Fibroblast of mammary gland (primary cell): ENCODE measurements at places on chromosomes 5 and 9.

DNA sequence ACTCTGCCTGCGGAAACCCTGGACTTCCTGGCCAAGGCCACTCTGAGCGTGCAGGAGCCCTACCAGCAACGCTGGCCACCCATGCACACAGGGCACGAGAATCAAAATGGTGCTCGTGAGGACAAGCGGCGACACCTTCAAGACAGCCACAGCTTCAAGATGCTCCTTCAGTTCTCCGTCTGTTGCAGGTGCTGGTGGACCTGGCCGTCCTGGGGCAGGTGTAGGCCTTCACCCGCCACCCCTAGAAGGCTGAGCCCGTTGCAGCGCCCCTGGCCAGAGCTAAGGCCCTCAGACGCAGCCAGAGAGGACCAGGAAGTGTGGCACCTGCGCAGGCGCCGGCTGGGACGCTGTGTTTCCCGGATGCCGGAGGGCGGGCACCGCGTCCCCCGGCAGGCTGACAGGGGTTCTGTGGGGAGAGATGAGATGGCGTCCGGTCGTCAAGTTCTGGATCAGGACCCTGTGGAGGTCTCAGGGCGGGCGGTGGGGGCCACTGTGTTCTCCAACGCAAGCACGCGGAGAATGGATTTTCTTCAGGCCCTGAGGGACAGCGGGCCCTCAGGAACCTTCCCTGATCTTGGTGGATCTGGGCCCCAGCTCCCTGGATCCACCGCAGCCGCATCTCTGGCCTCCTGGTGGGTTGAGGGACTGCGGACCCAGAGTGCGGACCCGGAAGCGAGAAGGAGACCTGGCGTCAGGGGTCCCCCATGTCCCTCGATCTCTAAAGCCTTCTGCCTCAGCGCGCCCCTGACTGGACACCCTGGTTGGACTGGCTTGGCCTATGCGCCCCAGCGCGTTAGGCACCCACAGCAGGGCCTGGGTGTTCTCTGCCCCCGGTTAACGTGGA is 1770.8 kb upstream of the CDH9 start:
- DNase-seq, result no peak

- peak; percentile 2 for DNase-seq
Observed at GRCh38 chr5:45694255-45694814, 1.8 kb downstream of the HCN1 start.

- peak; percentile 69 for DNase-seq
Observed at GRCh38 chr5:15533129-15533893, 33.3 kb downstream of the FBXL7 start.

GRCh38 chr5:73120222-73121118 is at the start of gene TMEM171:
TSS of gene TMEM171 (plus strand) at chr5:73120575. CDS start at chr5:73123374, 2,799 bp downstream.
- DNase-seq, result peak; percentile 35

- DNase-seq, result no peak
Observed at GRCh38 chr9:127129718-127130085, 7.3 kb upstream of the ANGPTL2 start.

- DNase-seq, result peak; percentile 99
Observed at GRCh38 chr5:134029156-134029555, 24.4 kb upstream of the VDAC1 start.
